ENCODE measurements at places on chromosomes 3 and 15. TPM values are rescaled to one million over a fixed set of nuclear protein-coding genes. Genes with fewer than 3 reads are reported as not detected.

DNA sequence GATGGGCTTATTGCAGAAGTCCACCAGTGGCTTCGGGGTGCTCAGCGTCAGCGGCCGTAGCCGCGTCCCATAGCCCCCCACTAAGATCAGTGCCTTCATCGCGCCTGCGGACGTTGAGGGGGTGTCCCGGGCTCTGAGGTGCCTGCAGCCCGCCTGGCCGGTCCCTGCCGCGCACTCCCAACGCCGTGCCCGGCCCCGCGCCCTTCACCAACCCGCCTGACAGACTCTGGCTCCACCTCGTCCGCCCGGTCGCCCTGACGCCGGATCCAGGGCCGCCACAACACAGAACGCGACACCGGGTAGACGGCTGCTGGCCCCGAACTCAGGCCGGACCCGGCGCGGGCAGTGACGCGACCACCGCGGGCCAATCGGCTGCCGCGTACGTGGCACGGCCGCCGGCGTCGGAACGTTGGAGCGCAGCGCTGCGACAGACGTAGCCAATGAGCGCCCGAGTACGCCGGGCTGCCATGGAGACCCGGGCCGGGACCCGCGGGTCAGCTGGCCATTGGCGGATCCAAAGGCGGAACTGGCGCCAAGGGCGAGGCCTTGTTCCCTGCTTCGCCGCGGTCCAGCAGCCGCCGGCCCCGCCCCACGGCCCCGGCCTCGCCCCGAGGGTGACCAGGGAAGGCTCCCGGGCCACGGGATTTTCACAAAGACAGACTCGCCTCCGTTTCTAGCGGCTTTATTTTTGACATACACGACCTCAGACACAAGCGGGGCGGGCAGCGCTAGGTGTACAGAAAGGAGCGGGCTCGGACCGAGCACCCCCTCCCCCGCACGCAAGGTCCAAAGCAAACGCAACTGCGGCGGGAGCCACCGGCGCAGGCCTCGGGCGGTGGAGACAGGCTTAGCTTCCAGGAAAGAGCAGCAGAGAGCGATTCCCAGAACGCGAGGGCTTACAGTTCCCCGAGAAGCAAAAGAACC, at the start of gene GMPPB:
TSS of gene GMPPB (minus strand) at position 324 of the 924 bp plus-strand sequence. CDS start at position 99, 225 bp downstream.
- H3K27ac ChIP-seq: peak within 1 kb of the TSS; percentile 97
- no peaks in the 10 kb centered on the region for H3K27me3 ChIP-seq

GRCh38 chr15:53525894-53526293, 233.6 kb downstream of the WDR72 start:
- no peak overlapping the region for H3K27ac ChIP-seq
- no peaks in the 10 kb centered on the region for H3K27me3 ChIP-seq
- no peak overlapping the region for H3K4me3 ChIP-seq

Gene AQP9
- not detected for total RNA-seq

DNA sequence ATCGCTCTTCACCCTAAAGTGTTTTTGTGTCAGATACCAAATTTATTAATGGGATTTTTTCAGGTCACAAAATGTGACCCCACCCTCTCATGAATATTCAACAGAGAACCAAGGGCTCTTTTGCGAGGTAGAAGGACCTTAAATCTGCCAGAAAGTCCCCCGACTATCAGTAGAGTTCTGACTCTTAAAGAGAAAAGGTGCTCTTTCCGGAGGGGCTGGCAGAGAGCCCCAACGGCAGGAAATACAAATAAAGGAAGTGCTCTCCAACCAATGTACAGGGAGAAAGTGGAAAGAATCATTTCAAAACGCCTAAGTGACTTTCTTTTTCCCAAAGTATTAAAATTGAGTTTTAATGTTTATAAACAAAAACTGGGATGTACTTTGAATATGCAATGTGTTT, 517.2 kb downstream of the FOXP1 start:
- peaks cover 20% of the 10 kb centered on the region for H3K36me3 ChIP-seq
- H3K27ac ChIP-seq: peak overlapping the region; percentile 91
- peaks cover 61% of the 10 kb centered on the region for H3K4me1 ChIP-seq
- H3K4me3 ChIP-seq: peak overlapping the region; percentile 81

DNA sequence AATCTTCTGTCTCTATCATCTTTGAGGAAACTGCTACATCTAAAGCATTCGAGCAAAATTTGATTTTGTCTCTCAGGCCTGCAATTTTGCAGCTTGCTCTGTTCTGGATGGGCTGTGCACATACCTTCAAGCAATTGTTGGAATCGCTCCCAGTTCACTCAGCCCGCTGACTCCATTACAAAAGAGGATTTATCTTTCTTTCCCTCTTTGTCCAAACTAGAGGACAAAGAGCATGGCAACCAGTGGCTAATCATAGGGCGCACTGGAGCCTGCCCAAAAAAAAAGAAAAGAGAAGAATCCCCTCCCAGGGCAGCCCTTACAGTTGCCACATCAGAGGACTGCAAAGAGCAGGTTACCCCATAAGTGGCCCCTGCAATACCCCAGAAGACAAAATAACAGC, 49.0 kb upstream of the DUT start:
- H3K27ac ChIP-seq: no peak overlapping the region
- peaks cover 5% of the 10 kb centered on the region for H3K27me3 ChIP-seq
- no peak overlapping the region for H3K4me3 ChIP-seq
- DNase-seq: no peak
- H3K36me3 ChIP-seq: no peaks in the 10 kb centered on the region
- peaks cover 2% of the 10 kb centered on the region for H3K4me1 ChIP-seq

DNA sequence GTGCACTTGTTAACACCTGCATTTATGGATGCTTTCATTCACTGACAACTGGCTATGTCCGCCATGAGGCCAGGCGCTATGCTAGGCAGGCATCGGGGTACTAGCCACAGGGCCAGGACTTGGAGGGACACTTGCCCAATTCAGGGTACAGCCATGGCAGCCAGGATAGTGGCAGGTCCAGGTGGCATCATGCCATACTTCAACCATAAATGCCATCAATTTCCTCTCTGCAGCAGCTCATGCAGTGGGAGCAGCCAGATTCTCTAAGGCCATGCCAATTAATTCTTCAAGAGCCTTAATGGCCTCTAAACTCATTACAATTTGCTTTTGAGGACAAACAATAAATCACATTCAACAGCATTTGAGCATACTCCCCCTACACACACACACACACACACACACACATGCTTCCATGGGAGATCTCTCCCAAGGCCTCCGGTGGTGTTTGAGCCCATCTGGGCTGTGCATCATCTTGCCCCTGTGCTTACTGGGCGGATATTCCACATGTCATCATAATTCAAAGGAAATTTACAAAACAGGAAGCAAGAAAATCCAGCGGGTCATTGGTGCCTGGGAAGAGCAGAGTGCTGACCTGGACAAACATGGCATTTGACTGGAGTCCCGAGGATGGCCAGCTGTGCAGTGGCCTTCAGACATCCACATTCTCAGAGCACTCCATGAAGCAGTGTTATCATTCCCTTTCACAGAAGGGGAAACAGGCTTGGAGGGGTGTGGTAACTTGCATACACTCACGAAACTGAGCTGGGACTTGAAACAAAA, 109.1 kb downstream of the IQSEC1 start:
- no peak for DNase-seq
- H3K4me3 ChIP-seq: no peak overlapping the region
- no peaks in the 10 kb centered on the region for H3K36me3 ChIP-seq
- peaks cover 75% of the 10 kb centered on the region for H3K4me1 ChIP-seq

Gene GOLGA6B
- total RNA-seq: not detected

Gene PLSCR2
- not detected for total RNA-seq

- no peak overlapping the region for H3K4me3 ChIP-seq
- peaks cover 15% of the 10 kb centered on the region for H3K27me3 ChIP-seq
- no peaks in the 10 kb centered on the region for H3K36me3 ChIP-seq
- H3K27ac ChIP-seq: no peak overlapping the region
- no peak for DNase-seq
- H3K4me1 ChIP-seq: peaks cover 4% of the 10 kb centered on the region
Observed at GRCh38 chr15:70754862-70755261, 8.5 kb downstream of the UACA start.

DNA sequence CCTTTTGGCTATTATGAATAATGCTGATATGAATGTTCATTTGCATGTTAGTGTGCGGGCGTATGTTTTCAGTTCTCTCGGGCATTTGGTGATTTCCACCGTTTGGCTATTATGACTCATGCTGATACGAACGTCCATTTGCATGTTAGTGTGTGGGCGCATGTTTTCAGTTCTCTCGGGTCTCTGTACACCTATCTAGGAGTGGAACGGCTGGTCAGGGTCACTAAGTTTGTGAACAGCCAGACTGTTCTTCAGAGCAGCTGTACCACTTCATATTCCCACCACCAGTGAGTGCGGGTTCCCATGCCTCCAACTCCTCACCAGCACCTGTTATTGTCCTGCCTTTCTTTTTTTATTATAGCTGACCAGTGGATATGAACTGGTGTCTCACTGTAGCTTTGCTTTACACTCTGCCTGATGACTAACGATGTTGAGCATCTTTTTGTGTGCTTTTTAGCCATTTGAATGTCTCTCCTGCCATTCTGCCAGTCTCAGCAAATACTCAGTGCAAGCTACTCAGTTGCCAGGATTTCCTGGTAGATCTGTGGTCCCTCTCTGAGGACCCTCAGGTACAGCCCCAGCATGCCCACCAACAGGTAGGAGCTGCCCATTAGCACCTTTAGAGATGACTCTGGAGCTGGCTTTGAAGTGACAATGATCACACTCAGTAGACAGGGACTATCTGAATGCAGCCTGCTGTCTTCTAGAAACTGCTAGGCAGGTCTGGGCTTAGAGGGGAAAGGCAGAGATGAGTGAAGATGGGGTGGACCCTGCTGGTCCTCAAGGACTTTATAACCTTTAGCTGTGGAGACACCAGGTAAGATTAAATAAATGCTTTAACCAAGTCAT, 141.1 kb downstream of the XXYLT1 start:
- H3K4me3 ChIP-seq: peak overlapping the region; percentile 32
- H3K27ac ChIP-seq: peak overlapping the region; percentile 87
- H3K27me3 ChIP-seq: no peaks in the 10 kb centered on the region
- H3K4me1 ChIP-seq: peaks cover 34% of the 10 kb centered on the region
- H3K36me3 ChIP-seq: peaks cover 6% of the 10 kb centered on the region

Gene STX19
- not detected for total RNA-seq

Gene PPP1R14D
- total RNA-seq: not detected

Gene SLC28A2
- not detected for total RNA-seq

Gene TM4SF18
- total RNA-seq: not detected

DNA sequence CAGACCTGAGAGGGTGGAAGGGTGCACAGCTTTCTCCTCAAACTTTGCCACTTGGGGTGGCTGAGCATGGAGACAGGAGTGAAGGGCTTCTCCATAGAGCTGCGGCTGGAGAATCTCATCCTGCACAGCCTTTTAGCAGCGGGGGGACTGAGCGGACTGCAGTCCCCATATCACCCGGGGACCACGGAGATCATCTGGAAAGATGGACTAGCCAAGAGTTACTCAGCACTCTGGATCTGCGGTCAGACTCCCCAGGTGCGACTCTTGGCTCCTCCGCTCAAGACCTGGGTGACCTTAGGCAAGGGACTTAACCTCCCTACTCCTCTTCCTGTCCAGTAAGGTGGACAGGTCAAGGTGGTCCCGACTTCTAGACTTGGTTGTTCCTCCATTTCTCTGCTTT, 125.8 kb upstream of the MEF2A start:
- no peaks in the 10 kb centered on the region for H3K36me3 ChIP-seq
- peaks cover 63% of the 10 kb centered on the region for H3K4me1 ChIP-seq
- H3K4me3 ChIP-seq: no peak overlapping the region
- H3K27ac ChIP-seq: no peak overlapping the region
- DNase-seq: no peak

Gene TRPC1
- total RNA-seq: 2.4 TPM

- no peaks in the 10 kb centered on the region for H3K27me3 ChIP-seq
- no peak overlapping the region for H3K27ac ChIP-seq
- no peak overlapping the region for H3K4me3 ChIP-seq
- H3K4me1 ChIP-seq: no peaks in the 10 kb centered on the region
- DNase-seq: no peak
Observed at GRCh38 chr3:55911266-55911665, 424.2 kb upstream of the WNT5A start.

DNA sequence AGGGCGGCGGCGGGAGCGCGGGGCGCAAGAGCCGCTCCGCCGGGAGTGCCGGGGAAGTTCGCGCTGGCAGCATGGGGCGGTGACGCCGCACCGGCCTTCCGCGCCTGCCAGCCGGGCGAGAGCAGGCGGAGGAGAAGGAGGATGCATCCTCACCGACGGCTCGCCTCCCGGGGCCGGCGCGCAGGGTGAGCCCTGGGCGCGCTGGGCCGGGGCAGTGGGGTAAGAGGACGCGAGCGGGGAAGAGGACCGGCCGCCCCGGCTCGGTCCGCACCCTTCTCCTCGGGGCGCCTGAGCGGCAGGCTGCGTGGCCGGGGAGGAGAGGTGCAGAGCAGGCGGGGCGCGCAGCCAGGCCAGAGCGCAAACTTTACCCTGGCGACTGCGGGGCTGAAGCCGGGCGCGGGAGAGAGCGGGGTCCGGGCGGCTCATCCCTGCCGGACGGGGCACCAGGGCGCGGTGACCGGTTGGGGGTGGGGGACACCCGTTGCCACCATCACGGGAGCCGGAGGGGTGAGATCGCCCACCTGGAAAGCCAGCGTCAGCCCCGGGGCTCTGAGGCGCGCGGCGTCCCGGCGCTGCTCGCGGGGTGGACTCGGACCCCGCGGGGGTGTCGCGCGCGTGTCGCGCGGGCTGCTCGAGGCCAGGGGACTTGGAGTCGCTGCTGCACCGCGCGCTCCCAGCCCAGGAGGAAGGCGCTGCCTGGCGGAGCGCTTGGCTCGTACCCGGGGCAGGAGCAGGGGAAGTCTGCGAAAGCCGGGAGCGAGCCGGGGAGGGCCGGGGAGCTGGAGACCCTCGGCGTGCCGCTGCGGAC, 542 bp downstream of the GABRA5 start:
- H3K27me3 ChIP-seq: peaks cover 24% of the 10 kb centered on the region
- no peaks in the 10 kb centered on the region for H3K36me3 ChIP-seq
- no peak overlapping the region for H3K4me3 ChIP-seq
- H3K27ac ChIP-seq: no peak overlapping the region
- H3K4me1 ChIP-seq: no peaks in the 10 kb centered on the region
- no peak for DNase-seq

Gene TMEM212
- total RNA-seq: not detected

DNA sequence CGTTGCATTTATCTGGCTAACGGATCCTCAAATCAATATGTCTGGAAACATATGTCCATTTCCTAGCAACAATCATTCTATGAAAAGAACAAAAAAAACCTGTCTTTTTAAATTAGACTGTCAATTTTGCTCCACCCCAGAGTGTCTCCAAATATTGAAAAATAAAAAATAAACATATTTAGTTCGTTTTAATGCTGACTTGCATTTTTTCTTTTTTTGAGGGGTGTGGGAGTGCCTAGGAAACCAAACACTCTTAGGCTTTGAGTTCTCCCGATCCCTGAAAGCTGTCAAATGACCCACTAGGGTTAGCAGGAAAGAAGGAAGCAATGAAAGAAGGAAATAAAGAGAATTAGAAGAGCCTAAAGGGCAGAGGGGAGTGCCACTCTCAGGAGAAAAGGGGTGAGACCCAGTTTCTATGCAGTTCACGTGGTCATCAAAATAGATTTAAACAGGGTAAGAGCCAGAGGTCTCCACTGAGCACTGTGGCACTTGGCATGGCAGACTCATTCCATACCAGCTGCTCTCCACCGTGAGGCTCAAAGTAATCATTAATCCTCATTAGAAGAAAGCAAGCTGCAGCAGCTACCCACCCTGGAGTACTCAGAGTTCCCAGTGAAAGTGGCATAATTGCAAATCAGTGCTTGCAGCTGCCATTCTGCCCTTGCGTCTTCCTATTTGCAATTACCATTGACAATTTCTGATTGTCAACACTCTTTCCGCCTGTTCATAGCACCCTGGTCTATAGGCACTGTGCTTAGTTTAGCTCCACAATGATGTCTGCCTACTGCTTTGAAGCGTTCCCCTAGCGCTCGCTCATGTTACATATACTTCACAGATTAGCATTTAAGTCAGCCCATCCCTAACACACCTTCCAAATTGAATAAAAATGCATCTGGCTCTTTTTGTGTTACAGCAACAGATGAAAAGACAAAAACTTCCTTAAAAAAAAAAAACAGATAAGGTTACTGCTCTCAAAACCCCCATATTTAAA, 32.3 kb downstream of the PDZRN3 start:
- no peak for DNase-seq
- H3K27me3 ChIP-seq: no peaks in the 10 kb centered on the region
- H3K36me3 ChIP-seq: no peaks in the 10 kb centered on the region
- no peak overlapping the region for H3K4me3 ChIP-seq
- H3K4me1 ChIP-seq: no peaks in the 10 kb centered on the region

Data from activated CD8-positive, alpha-beta T cell treated with anti-CD3 and anti-CD28 coated beads for 36 hours (primary cell).